ENCODE measurements at places on chromosomes 2 and 18.

GRCh38 chr18:22847867-22848451, 85.2 kb upstream of the RBBP8 start:
- DNase-seq: no peak

DNA sequence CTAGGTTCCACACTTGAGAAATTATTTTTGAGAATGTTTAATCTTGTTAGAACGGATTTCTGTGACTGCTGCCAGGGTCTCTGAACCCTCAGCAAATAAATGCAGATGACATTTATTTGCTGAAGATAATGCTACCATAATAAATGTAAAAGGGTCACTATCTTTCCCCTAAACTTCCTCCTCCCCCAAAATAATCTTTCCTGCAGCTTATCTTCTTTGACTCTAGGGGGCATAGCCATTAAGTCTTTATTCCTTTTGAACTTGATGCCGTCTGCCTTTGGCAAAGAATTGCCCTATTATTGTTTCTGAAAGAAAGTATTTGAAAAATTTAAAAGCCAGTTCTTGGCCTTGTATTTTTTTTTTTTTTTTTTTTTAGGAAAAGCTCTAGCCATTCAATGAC, 63.6 kb upstream of the ACSL3 start:
- peak; percentile 36 for DNase-seq

DNA sequence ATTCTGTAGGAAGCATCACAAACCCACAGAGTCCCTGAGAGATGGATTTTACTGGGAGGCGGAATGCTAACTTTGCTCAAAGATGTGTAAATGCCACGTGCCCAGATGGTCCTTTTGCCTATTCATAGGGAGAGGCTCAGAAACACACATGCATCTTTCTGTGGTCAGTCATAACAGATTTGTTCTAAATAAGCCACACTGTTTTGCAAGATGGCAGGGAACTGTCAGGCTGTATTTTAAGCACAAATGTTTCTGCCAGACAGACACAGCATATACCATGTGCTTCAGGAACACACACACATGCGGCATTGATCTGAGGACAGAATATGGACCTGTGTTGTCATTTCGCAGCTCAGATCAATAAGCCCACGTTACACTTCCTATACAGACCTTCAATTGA, 312.0 kb downstream of the GPD2 start:
- no peak for DNase-seq

DNA sequence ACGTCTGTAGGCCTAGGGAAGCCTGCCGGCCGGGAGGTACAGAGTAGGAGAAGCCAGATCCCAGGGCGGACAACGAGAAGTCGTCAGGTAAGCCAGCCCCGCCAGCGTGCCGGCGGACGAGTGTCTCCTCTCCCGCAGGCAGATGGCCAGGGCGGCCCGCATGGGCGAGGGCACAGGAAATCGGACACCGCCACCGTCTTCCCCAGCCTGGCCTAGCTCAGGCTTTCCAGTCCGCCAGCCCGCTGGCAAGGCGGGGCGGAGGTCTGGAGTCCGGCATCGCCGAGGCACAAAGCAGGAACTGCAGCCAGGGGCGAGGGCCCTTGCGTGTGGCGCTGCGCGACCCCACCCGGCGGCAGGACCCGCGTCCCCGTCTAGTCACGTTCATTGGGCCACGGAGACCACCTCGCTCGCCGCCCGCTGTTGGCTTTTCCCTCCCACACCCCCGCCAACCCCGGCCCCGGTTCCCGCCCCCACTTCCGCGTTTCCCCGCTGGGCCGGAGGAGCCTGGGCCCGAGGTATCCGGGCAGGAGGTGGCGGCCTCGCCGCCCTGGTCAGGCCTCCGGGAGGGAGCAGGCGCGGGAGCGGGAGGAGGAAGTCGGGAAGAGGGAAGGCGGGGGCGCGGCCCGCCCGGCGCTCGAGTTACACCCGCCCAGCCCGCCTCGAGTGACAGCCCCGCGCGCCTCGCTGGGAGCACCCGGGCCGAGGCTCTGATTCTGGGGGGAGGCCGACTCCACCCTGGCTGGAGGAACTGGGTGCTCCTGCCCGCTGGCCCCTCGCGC, at the start of gene GPD2:
Gene GPD2 (plus strand): TSS at position 662 of the 779 bp plus-strand sequence. CDS start 39,727 bp downstream, outside the sequence.
- DNase-seq: peak; percentile 84

GRCh38 chr2:167383610-167384194, 495.4 kb downstream of the XIRP2 start:
- no peak for DNase-seq

Measured in NCI-H460 (cell line).